Mammary epithelial cell (primary cell): ENCODE measurements at places on chromosomes 4 and X.

GRCh38 chr4:88286897-88287296 lies 2.5 kb upstream of the PPM1K start:
- DNase-seq, result no peak

DNA sequence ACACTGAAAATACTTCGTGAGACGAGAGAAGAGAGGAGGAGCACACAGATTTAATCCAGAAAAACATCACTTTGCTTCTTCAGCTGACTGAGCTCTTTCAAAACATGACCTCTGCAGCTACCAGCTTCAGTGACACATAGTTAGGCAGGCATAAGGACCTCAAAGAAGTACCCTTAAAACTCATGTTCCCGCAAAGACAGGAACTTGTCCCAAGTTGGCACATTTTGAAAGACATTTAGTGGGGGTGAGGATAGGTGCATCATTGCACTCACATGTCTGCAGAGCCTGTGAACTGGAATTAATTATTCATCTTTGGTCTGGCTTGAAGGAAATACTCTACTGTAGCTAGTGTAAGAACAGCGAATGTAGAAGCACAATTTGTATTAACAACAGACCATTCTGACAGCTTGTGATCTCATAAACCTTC lies 221.8 kb downstream of the MGST2 start:
- DNase-seq, result peak; percentile 54

- peak; percentile 12 for DNase-seq
These were observed 88.0 kb upstream of the TLR2 start for GRCh38 chr4:153595894-153596601.

DNA sequence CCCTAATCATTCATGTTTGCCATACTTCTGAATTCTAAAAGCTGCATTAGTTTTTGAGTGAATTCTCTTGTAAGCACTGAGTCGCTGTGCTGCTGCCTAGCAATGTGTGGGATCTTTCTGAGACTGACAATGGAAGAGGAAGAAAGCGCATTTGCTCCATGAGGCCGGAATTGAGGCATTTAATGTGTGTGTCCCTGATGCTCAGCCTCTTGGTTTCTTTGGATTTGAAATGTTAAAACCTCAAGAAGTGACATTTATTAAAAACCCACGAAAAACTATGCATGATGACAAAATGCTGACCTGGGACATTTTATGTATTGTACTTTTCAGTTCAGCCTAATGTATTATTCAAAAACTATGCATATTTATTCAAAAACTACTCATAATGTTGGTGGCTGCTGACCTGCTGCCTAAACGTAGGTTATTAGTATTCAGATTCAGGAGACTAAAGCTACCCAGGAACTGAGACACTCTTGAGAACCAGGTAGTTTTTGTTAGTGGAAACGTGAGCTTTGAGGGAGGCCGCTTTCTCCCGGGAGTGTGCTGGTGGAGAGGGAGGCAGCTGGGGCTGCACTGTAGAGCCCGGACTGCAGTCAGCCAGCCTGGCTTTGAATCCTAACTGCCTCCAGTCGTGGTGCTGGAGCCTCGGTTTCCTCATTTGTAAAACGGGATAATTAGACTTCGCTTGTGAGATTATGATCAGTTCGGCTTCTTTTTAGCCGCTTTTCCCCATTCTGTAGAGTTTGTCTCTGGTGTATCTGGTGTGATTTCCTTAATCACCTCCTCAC lies 11.3 kb downstream of the RGS12 start:
- DNase-seq, result no peak

DNA sequence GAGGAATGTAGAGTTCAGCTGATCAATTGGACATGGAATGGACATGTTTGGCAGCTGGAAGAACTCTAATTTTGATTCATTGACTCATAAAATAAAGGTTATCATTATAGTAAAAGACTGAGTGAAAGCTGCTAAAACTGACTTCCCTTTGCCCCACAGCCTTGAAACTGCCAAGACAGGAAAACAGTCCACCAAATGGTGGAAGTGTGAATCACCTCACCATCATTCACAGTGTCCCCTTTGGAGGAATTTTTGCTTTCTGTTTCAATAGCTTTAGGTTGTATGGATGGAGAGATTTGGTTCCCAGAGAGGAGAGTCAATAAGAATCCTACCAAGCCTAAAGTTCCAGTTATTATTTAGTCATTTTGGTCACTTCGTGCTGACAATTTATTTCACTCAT lies 20.8 kb upstream of the FREM3 start:
- no peak for DNase-seq

DNA sequence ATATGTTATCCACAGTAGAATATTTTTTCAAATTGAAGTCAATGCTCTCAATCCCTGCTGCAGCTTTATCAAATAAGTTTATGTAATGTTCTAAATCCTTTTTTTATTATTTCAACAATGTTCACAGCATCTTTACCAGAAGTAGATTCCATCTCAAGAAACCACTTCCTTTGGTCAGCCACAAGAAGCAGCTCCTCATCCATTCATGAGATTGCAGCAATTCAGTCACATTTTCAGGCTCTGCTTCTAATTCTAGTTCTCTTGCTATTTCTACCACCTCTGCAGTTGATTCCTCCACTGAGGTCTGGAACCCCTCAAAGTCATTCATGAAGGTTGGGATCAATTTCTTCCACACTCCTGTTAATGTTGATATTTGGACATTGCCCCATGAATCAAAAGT lies 2301.3 kb upstream of the TENM3 start:
- DNase-seq, result no peak

DNA sequence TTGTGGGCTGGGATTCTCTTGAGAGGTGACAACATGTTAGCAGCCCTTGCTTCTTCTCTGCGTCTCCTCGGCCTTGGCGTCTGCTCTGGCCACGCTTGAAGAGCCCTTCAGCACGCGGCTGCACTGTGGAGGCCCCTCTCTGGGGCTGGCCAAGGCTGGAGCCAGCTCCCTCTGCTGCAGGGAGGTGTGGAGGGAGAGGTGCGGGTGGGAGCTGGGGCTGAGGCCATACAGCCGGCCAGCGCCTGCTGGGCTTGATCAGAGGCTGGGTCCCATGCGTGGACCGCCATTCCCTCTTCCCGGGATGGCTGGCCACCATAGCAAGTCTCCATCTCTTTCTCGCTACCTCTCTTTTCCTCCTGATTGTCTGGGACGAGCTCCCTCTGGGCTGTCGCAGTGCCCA lies 539.0 kb downstream of the PCDH7 start:
- DNase-seq, result no peak

DNA sequence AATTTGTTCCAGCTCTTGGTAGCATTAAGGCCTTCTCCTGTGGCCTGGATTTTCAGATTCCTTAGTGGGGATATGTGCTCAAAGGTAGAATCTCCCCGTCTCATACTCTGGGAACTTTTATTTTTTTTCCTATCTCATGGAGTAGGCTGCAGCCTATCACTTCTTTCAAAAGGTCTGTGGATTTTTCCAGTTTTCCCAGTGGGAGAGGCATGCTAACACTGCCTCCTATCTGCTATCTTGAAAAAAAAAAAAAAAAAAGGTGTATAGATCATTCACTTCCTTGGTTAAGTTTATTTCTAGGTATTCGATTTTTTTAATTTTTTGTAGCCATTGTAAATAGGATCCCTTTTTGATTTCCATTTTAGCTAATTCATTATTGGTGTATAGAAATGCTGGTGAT lies 67.1 kb downstream of the IL15 start:
- DNase-seq, result no peak

DNA sequence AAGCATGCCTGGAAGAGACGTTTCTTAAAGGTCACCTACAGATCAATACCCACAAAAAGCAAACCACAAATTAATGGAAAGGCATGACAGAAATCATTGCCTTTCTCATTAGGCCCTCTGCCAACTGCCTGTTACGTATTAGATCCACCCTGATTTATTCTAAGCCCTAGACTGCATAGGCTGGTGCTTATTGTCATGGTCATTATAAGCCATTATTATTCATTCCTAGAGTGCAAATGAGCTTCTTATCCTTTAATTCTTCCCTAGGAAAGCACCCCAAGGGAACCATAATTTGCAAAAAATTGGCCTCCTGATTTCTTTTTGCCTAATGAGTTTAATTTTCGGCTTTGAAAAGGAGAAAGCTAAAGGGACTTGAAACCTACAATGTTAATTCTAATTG lies 184.2 kb upstream of the GPRIN3 start:
- no peak for DNase-seq

DNA sequence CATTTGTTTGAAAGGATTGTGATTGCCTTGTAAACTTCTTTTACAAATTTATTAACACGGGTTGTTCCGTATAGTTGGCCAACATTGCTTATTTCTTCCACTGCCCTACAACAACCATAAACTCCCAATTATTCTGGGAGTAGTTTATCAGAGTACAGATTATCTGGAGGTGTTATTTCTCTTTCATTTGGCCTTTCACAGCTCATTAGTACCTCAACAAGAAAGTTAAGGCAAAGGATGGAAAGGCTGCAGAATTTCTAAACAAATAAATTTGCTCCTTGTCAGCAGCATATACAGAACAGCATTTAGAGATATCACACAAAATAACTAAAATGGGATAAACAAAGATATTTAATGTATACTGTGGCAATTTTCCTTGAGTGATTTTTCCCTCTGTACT lies 548.8 kb downstream of the DMD start:
- no peak for DNase-seq

- DNase-seq, result no peak
These were observed 140.1 kb downstream of the SPANXN4 start for GRCh38 chrX:143165778-143166177.

DNA sequence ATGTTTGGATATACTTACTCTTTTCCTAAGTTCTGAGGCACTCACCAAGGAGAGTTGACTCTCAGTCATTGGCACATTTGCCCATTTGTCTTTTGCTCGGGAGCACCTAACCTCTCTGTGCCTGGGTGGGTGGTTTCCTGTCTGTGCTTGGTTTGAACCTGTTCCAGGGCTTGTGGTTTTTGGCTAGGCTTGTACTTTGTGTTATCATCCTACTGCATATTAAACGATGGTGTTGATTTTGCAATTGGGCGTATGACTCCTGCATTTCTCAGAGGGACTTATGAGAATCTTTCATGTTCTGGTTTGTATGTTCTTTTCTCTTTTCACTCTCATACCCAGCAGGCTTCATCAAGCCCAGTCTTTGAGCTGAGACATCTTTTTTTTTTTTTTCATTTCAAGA lies 161.7 kb downstream of the BTC start:
- DNase-seq, result peak; percentile 99

DNA sequence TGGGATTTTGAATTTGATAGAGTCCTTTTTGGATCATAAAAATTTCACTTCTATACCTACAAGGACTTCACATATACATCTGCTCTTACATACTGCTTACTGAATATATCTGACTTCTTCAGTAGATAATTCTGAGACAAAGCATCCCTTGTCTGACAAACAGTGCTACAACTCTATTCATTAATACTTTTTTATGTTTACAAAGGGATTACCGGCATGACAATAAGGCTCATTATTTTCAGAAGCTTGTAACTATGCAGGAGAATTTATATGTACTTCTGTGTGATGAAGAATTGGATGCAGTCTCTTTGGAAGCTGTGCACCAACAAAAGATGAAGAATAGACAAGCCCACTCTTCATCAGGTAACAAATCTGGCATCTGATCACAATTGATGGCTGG lies 1070.3 kb downstream of the STIM2 start:
- no peak for DNase-seq

DNA sequence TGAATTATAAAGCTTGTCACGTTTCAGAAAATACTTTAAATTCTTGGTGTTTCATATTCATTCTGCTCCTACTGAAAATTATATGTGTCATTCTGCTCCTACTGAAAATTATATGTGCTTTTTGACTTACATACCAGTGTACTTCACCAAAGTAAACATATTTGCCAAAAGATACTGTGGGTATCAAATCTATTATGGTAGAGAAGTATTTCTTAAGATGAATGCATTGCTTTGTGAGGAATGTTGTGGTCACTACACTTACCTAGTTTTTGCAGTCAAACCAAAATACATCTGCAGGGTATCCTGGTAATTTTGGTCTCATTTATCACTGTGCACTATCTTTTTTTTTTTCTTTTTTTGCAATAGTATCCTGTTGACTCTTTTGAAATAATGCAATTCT lies 287.7 kb upstream of the MAD2L1 start:
- no peak for DNase-seq

- DNase-seq, result no peak
These were observed 51.9 kb downstream of the CPZ start for GRCh38 chr4:8644461-8644891.

- peak; percentile 16 for DNase-seq
These were observed 84.2 kb downstream of the CNOT6L start for GRCh38 chr4:77734928-77735327.

DNA sequence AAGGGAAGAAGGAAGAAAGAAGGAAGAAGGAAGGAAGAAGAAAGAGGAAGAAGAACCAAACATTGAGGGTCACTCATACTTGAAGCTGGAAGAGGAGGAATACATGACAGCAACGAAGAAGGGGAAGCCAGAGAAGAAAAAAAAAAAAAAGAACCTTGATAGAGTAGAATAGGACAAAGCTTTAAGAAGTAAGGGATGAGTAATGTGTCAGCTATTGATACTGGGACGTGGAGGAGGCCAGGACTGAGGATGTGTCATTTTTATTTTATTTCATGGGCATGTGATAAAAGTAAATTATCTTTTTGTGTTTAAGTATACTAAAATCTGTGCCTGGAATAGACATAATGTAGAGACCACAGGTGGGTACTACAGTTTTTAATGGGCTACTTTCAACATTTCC lies 6.4 kb downstream of the EDA2R start:
- peak; percentile 21 for DNase-seq

DNA sequence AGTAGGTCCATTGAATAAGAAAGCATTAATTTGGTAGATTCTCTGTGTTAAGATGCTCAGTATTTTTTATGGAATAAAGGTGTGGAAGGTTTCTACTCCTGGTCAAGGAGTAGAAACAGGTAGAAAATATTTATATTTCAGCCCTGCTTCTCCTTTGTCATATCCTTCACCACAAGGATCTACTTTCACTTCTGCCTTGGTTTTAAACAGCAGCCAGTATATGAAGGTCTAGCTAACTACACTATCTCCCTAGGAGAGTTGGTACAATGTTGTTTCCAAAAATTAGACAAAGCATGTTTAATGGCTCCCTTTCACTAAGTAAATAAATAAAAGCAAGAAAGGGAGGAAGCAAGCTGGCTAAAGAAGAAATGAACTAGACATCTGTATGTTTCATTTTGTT lies 44.6 kb upstream of the GYPA start:
- DNase-seq, result no peak

- no peak for DNase-seq
These were observed 3.9 kb downstream of the RNF128 start for GRCh38 chrX:106730401-106730800.

GRCh38 chr4:181061787-181062186 lies 1181.4 kb upstream of the TENM3 start:
- no peak for DNase-seq

DNA sequence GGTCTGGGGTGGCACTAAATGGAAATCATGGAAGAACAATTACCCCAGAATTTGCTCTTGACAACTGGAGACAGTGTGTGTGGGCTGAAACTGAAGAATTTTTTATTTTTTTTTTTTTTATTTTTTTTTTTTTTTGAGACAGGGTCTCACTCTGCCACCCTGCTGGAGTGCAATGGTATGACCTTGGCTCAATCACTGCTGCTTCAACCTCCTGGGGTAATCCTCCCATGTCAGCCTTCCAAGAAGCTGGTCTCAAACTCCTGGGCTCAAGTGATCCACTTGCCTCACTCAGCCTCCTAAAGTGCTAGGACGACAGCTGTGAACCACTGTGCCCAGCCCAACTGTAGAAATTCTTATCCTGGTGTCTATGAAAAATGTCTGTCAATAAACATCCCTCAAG lies 127.9 kb upstream of the MAP3K15 start:
- DNase-seq, result no peak

- peak; percentile 28 for DNase-seq
These were observed 223.8 kb downstream of the CHIC2 start for GRCh38 chr4:53840643-53841042.
